ENCODE measurements at places on chromosomes 2 and 18. TPM values are rescaled to one million over a fixed set of nuclear protein-coding genes. Genes with fewer than 3 reads are reported as not detected.

GRCh38 chr2:238125127-238125885 lies 13.2 kb upstream of the KLHL30 start:
- DNase-seq: no peak

Gene LRPPRC
- 164 TPM for total RNA-seq

GRCh38 chr2:207159002-207159401 lies 6.7 kb downstream of the KLF7 start:
- DNase-seq: no peak

DNA sequence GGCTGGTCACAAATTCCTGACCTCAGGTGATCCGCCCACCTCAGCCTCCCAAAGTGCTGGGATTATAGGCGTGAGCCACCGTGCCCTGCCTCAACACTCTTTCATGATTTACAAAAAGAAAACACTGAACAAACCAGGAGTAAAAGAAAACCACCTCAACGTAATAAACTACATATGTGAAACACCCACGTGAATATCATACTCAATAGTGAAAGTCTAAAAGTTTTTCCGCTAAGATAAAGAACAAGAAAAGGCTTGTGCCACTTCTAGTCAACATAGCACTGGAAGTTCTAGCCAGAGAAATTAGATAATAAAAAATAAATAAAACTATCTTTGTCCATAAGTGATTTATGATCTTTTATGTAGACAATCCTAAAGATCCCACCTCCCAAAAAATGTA lies 68.5 kb downstream of the ROCK2 start:
- DNase-seq: no peak

Gene RALBP1
- 41.0 TPM for total RNA-seq

GRCh38 chr2:154013514-154013913 lies 141.8 kb downstream of the GALNT13 start:
- DNase-seq: no peak

DNA sequence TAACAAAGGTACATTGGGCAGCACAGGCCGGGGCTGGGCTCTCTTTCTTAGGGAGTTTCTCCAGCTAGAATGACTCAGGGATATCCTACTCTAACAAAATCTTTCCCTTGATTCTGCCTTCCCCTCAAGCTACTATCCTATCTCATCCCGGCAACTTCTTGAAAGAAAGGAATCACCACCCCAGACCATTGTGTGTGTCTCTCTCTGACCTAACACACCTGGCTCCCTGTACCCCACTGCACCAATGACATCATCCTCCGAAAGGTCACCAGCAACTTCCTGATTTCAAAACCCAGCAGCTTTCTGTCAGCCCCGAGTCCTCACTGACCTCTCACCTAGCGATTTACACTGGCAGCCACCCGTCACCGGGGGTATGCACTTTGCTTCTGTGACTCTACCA lies 72.1 kb upstream of the MAP4K4 start:
- DNase-seq: no peak

DNA sequence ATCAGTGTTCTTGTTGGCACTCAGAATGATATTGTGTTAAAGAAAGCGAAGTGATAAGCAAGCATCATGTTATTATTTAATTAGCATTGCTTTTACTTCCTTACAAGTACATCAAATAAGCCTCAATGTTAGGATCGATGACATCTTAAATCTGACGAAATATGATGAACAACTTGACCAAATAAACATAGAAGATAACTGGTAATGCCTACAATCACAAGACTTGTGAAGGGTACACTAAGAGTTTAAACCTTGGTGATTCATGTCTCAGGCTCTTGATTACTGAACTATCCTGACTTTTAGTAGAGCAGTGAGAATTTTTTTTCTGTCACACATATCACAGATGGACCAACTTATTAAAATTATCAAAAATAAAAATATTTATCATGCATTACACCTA lies 500.8 kb upstream of the ZEB2 start:
- DNase-seq: no peak

- no peak for DNase-seq
Observed at GRCh38 chr18:6204476-6204875, 210.2 kb downstream of the L3MBTL4 start.

Data from CD8-positive, alpha-beta memory T cell (primary cell).